Daoy (cell line): ENCODE measurements at places on chromosomes 1 and 21. TPM values are rescaled to one million over a fixed set of nuclear protein-coding genes. Genes with fewer than 3 reads are reported as not detected.

GRCh38 chr1:113686891-113687618 lies 72.2 kb downstream of the PHTF1 start:
- DNase-seq, result no peak

UFC1 gene
- total RNA-seq, result 102 and 133 TPM in 2 replicates

KIF14 gene
- total RNA-seq, result 22.1 and 26.2 TPM in 2 replicates

DNA sequence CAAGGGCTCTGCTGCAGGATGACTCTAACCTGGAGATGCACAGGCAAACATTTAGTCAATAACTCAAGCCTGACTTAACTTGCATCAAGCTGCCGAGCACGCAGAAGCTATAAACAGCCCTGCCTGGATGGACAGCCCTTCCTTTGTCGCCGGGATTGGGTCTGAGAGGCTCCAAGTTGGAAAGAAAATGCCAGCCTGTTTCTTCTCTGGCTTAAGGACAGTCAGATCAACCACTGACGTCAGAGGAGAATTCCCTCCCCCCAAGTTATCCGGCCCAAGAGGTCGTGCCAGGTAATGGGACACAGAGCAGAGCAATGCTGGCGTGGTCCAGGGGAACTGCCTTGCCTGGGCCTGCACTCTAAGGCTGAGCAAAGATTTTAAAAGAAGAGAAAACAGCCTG lies 27.1 kb upstream of the LRRC38 start:
- no peak for DNase-seq

DNA sequence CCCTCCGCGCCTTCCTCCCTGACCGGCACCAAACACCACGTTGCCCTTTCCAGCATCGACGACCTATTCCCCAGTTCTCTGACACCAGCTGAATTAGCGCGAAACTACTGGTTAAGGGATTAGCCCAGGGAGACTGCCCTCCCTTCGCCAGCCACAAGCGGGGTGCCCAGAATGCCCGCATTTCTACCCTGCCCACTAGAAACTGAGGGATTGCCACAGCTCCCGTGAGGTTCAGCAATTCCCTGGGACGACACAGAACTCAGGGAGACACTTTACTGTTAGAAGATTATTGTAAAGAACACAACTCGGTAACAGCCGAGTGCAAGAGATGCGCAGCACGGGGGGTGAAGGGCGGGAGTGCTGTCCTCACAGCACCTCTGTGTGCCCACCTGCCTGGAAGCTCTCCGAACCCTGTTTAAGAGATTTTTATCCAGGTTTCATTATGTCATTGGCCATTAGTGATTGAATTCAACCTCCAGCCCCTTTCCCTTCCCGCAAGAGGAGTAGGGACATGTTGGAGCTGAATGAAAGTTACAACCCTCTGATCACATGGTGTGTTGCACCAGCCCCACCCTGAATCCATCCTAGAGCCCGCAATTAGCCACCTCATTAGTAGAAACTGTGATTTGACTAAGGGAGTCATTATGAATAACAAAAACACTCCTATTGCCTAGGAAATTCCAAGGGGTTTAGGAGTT lies 15.8 kb upstream of the RIPPLY3 start:
- no peak for DNase-seq

- no peak for DNase-seq
These were observed 93.9 kb downstream of the ATP5PO start for GRCh38 chr21:33821503-33822322.

DNA sequence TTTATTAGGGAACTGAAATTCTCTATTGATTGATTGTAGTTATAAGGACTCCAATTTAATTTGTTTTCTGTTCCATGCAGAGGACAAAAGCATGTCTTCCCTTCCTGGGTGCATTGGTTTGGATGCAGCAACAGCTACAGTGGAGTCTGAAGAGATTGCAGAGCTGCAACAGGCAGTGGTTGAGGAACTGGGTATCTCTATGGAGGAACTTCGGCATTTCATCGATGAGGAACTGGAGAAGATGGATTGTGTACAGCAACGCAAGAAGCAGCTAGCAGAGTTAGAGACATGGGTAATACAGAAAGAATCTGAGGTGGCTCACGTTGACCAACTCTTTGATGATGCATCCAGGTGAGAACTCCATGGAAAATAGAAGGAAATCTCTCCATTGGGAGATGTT lies 1.5 kb downstream of the SETDB1 start:
- DNase-seq, result no peak

- DNase-seq, result no peak
These were observed 6.9 kb upstream of the ZMYM4 start for GRCh38 chr1:35261412-35262120.

DNA sequence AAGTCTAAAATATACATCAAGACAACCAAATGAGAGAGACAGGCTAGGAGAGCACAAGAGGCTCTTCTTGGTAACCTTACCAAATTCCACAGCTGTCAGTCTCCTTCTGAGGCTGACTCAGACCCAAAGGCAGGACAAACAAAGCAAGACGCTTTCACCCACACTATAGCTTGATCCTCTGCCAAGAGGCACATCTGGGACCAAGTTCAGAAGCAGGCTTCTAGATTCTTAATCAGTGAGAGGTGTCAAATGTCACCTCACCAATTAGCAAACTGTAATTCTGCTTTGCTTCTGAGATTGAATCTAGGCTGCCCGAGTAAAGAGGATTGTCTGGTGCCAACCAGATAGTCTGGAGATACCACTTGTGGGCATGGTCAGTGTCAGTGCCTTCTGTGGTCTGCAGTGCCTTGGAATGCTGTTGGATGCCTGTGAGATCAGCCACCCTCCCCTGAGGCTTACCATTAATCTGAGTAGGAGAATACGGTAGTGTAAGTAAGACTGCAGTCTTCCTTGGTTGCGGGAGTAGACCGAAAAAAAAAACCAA lies 151.0 kb downstream of the FMN2 start:
- DNase-seq, result peak; percentile 79

GRCh38 chr1:31300193-31300592 lies 3.4 kb downstream of the ZCCHC17 start:
- DNase-seq, result no peak

CRNN gene
- not detected in 2 replicates for total RNA-seq

DNA sequence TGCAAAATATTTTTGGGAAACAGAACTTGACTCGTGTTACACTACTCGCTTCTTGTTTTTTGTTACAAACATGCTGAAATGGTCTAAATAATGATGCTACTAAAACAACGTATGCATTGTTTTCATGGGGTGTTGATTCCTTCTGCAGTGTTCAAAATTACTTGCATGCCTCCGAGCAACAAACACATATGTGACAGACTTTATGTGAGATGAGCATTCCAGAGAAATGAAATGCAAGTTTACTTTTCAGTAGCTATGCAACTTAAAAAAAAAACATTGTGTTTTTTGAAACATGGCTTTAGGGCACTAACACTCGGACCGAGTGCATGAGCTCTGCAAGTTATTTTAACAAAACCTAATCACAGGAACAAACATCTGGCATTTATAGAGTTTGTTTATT lies 84.8 kb downstream of the CAMTA1 start:
- no peak for DNase-seq

DNA sequence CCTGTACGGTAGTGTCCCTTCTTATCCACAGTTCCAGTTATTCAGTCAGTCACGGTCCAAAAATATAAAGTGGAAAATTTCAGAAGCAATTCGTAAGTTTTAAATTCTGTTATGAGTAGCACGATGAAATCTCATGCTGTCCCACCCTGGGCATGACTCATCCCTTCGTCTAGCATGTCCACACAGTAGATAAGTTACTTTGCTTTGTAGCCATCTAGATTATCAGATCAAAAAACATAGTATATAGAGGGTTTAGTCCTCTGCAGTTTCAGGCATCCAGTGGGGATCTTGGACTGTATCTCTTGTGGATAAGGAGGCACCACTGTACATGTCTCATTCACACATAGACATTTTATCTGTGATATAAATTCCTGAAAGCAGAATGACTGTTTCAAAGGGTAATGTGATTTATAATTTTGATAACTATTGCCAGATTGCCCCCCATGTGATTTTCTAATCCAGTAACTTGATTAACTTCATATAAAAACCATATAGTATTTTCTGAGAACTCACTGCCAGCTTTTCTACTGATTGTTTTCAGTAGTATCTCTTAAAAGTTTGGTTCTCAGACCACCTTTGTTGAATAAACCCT lies 143.3 kb downstream of the DYRK1A start:
- no peak for DNase-seq
